ENCODE measurements at places on chromosomes 4 and X.

DNA sequence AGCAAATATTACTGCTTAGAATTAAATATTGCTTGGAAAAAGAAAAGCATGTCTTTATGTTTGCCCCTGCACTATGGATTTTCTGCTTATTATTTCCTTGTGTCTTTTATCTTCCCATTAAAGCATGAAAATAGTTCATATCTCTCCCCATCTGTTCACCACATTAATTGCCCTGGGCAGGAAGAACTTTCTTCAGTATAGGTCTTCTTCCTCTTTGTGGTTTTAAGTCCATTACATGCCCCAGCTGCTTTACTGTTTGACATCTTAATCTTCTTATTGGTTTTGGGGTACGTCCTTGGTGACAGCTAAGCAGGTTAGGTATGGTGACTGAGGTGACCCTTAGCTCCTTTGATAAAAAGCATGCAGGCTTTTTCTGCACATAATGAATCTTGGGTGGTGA, 157.3 kb downstream of the AASDH start:
- no peak for DNase-seq

DNA sequence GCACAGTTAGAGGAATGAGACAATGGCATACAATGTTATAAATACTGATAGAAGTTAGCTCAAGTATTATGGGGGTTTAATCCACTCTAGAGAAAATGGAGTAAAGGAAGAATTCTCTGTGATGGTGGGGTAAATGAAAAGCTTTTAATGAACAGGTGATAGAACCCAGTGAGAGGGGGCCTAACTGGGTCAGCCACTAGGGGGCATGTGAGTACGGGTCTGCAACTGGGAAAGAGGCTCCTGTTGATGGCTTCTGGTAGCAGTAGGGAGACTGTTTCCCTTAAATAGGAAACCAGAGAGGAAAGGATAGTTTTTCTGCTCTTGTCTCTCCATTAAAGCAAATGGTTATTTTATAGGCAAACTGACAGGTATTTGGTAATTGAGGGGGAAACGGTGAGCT, 132.8 kb upstream of the GPR101 start:
- DNase-seq, result no peak

- DNase-seq, result peak; percentile 20
These were observed 3.4 kb downstream of the TFE3 start for GRCh38 chrX:49039598-49040375.

DNA sequence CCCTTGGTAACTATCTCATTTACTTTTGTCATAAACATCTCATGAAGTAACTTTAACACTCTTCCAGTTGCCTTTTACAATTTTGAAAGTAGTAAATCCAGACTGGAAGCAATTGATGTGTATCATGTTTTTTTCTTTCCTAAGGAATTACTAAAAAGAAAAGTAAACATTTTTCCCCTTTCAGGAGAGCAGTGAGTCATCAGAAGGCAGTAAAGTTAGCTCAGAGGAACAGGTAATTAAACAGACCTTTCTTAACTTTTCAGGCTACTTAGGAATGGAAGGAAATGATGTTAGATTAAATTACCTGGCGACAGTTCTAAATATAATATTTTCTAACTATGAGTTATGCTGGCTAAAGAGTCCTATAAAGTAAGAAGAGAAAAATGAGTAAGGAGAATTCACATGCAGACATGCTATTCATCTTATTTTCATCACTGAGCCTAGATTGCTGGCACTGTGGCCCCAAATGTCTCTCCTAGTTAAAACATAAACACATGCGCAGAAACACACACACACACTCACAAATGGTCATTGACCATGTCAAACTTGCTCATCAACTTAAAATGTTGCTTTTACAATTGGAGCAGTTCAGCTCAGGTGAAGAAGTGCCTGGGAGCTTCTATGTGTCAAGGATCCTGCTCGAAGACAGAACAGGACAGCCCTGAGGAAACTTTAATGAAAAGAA, 9.3 kb downstream of the DMP1 start:
- DNase-seq, result no peak

- no peak for DNase-seq
These were observed 663.6 kb downstream of the STIM2 start for GRCh38 chr4:27524224-27524623.

- DNase-seq, result no peak
These were observed 77.4 kb downstream of the PLAC1 start for GRCh38 chrX:134580907-134581306.

DNA sequence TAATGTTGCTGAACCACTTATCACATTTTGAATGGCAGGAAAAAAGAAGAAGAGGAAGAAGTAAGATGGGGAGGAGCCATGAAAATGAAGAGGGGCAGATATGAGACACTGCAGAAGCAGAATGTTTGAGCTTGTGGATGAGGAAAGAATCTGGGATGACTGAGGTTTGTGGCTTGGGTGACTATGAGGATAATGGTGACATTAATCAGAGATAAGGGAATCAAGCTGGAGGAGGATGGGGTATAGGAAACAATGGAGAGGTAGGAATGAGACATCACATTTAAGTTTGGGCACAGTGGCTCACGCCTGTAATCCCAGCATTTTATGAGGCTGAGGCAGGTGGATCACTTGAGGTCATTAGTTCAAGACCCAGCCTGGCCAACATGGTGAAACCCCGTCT, 19.1 kb upstream of the PHF8 start:
- DNase-seq, result no peak

GRCh38 chrX:9942086-9942485, 25.1 kb upstream of the CLDN34 start:
- DNase-seq, result peak; percentile 7

- DNase-seq, result no peak
These were observed 4.6 kb upstream of the CD99L2 start for GRCh38 chrX:150903110-150903508.

DNA sequence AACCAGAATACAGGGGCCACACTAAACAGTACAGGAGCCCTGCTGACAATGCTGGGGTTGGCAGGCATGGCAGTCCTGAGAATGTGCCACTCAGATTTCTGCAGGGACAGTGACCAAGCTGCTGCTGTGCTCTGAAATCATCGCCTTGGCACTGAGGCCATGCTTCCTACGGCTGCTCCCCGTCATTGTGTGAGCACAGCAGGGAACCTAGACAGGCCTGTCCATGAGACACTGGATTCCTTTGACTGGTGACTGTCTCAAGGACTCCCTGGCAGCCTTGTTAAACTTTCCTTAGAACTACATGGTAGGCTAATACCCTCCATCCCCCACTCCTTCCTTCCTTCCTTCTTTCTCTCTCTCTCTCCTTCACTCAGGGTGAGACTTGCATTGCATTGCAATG, 111.4 kb downstream of the LUZP4 start:
- no peak for DNase-seq

DNA sequence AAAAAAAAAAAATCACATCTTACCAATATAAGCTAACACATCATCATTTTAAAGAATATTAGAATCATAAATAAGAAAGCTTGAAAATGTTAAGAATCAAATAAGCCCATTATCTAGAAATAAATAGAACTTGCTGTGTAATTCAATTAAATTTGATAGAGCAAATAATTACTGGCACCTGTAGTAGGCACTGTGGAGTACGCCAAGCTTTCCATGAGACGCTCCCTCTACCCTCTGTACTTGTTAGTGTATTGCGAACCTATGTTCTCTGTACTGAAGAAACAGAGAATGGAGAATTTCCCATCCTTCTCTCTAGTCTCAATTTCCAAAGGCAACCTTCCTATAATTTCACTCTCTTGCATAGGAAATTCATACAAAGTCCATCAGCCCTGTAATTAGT, 61.7 kb upstream of the HAND2 start:
- no peak for DNase-seq

DNA sequence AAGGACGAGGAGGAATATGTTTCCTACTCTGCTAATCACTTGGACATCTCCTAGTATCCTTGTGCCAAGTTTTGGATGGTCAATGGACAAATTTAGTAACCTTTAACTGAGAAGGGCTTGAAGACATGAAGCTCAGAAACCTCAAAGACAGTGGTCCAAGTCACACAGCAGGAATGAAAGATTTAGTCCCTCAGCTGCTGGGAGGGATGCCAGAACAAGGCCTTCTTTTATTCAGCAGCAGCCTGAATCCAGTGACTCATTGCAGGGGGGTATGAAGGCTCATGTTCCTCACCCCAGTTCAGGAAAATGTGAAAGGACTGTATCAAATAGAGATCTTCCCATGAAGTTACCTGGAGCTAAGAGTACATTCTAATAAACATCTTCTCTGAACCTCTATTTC, 214.9 kb upstream of the UGT8 start:
- DNase-seq, result no peak

DNA sequence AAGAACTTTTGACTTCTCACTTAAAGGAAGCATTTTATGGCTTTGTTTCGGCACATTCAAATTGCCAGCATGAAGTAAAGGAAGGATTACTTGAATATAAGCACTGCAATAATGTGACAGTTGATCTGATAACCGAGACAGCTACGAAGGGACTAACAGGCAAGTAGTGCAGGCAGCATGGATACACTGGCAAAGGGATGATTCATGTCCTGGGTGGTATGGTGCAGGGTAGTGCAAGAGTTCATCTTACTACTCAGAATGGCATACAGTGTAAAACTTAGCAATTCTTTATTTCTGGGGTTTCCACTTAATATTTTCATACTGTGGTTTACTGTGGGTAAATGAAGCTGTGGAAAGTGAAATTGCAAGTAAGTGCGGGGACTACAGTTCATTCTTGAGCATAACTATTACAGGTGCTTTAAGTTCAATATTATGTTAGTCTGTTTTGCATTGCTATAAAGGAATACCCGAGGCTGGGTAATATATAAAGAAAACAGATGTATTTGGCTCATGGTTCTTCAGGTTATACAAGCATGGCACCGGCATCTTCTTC, 611.8 kb downstream of the SPOCK3 start:
- DNase-seq, result no peak

- no peak for DNase-seq
These were observed 25.6 kb downstream of the IQSEC2 start for GRCh38 chrX:53255738-53256191.

DNA sequence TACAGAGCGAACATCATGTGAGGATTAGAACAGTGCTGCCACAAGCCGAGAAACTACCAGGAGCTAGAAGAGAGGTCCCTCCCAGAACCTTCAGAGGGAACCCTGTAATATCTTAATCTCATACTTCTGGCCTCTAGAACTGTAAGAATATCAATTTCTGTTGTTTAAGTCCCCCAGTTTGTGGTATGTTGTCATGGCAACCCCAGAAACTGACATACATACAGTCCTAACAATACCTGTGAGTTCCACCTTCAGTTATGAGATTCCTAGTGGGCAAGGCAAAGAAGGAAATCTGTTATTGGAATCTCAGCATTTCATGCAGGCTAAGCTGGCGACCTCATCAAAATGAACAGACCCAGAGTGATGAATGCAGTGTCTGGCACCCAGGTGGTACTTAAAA, 42.5 kb downstream of the ZBTB49 start:
- no peak for DNase-seq

DNA sequence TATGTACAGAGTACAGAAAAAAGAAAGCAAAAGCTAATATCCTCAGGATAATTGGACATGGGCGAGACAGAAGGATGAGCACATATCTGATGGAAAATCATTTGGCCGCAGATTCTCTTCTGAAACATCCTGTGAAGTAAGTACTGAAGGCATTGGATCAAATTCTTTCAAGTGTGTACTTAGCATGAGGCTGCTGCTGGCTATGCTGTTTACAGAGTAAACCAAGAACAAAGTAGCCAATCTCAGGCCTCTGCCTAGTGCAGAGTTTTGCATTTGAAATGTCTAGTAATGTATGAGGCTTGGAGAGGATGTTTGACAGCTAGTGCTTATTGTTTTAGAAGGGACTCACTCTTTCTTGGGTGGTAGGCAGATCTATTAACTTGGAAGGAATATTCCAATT, 128.5 kb downstream of the MAGEC2 start:
- no peak for DNase-seq

DNA sequence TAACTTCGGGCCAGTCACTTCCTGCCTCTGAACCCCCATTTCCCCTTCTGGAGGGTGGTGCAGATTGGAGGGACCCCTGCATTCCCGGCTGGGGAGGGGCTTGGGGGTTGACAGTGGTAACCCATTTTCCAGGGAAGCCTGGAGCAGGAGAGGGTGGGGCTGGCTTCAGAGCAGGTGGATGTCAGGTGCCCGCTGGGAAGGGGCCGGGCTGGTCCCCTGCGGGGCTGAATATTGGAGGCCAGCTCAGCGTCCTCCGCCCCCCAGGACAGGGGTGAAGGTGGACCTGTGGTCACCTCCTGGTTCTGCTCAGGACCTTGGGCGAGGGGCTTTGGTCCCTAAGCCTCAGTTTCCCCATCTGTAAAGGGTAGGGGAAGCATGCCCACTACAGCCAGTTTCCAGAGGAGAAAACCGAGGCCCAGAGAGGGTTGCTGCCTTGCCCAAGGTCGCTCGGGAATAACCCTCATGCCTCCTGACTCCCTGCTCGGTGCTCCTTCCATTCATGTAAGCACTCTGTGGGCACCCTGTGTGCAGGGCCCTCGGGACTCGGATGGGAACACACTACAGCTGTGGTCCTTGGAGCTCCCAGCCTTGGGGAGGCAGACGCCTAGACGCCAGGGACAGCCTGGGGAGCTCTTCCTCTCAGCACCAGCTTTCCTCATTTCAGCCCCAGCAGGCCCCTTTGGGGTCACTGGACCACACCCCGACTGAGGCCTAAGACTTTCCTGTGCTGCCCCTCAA, 683 bp downstream of the MAN2B2 start:
- no peak for DNase-seq

DNA sequence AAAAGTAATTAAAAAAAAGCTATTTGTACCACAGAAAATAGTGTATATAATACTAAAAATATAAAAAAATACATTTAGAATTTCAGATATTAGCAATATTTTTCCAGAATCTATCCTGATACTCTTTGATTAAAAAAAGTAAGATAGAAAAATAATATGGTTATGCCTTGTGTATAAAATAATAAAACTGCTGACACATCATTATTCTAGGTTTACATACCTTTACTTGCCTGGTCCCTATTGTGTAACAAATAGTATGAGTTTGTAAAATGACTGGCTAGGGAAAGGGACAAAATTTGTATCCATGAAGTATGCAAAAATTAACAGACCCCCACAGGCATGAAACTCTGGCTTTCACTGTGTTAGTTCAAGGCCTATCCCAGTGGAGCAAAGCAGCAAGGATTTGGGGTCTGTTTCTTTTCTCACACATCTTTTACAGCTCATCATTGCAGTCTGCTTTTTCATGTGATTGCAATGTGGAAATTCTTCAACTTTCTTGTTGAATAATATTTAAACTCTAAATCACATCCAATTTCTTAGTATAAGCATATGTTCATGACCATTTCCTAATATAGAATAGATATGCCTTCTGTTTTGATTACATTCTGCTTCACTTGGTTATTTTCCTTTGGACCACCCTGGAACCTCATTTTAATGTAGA, 136.7 kb upstream of the PCDH18 start:
- DNase-seq, result no peak

GRCh38 chrX:40127052-40127451, 29.3 kb upstream of the BCOR start:
- no peak for DNase-seq

- DNase-seq, result no peak
These were observed 848 bp downstream of the RAB9A start for GRCh38 chrX:13689741-13690211.

GRCh38 chrX:45007598-45007997, 134.6 kb downstream of the KDM6A start:
- DNase-seq, result no peak

All from activated effector memory CD4-positive, alpha-beta T cell treated with Interleukin-2 at 50 U/mL for 16 hours (primary cell).